ENCODE measurements at places on chromosomes 5 and 9.

DNA sequence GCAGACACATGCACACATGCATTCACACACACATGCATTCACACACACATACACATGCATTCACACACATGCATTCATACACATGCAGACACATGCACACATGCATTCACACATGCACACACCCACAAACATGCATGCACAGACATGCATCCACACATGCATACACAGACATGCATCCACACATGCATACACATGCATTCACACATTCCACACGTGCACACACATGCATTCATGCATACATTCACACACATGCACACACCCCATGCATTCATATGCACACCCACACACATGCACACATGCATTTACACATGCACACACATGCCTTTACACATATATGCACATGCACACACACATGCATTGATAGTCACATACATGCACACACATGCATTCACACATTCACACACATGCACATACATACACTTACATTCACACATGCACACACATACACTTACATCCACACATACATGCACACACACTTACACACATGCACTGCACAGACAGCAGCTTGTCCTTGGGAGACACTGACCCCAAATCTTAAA lies 106.4 kb downstream of the COL5A1 start:
- no peak for DNase-seq

DNA sequence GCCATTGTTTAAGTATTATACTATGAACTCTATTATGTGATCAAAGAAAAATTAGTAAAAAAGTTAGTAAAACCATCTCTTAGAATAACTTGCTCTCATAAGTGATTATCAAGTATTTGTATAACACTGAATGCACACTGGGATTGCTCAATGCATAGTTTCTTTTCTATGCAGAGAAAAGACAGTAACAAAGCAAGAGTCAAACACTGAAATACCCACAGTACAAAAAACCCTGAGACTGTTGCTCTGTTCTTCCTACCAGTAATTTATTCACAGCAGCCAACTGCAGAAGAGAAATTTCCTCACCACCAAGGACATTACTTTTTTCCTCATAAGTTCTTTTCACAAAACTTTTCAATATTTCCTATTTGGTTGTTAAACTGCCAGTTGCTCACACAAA lies 634.4 kb downstream of the DTWD2 start:
- no peak for DNase-seq

DNA sequence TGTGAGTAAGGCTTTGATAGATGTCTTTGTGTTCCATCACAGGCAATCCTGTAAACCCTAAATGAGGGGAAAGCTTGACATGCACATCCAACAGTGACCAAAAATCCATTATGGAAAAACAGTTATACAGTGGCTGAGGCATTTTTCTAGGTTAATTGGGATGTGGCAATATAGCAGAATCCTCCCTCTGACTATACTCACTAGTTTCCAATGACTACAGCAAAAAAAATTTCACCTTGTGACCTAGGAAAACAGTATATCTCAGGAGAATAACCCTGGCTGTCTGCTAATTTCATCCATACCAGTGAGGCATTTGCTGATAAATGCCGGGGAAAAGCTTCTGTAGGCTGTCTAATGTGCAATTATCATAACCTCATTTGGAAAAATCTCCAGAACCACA lies 49.9 kb upstream of the SNCAIP start:
- DNase-seq: peak; percentile 39

GRCh38 chr5:66680804-66681203 lies 84.6 kb downstream of the MAST4 start:
- DNase-seq: no peak

- DNase-seq: no peak
These were observed 18.6 kb upstream of the MOB3B start for GRCh38 chr9:27548055-27548741.

Data from brain microvascular endothelial cell (primary cell).